ENCODE measurements at places on chromosomes 2 and 18.

DNA sequence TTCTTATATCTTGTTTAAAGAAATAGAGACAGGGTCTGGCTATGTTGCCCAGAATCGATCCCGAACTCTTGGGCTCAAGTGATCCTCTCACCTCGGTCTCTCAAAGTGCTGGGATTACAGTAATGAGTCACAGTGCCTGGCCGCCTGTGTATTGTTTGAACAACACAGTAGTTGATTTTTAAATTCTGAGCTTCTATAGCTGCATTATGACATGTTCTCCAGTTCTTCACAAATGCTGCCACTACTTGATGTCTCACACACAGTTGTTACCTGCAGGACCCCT, 7.7 kb upstream of the RHOB start:
- no peak for DNase-seq

GRCh38 chr2:100062336-100062735, 80.1 kb downstream of the AFF3 start:
- no peak for DNase-seq

- DNase-seq: no peak
Observed at GRCh38 chr18:49878567-49879270, 65.4 kb upstream of the ACAA2 start.

DNA sequence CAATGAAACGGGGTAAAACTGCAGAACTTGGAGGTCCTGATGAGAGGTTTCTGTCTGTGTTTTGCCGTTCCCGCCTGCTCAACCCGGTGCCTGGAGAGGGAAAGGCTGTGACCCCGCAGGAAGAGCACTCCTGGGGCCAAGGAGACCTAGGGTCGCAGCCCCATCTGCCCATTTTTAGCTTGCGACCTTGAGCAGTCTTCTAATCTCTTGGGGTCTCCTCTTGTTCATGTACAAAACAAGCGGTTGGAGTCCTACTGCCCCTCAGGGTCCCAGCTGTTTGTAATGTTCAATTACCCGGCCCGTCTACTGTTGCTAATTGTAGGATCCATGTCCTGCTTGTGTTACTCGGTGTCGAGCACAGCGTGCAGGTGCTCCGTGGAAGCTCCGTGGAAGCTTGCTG, 104.5 kb downstream of the PTGR3 start:
- DNase-seq: no peak

DNA sequence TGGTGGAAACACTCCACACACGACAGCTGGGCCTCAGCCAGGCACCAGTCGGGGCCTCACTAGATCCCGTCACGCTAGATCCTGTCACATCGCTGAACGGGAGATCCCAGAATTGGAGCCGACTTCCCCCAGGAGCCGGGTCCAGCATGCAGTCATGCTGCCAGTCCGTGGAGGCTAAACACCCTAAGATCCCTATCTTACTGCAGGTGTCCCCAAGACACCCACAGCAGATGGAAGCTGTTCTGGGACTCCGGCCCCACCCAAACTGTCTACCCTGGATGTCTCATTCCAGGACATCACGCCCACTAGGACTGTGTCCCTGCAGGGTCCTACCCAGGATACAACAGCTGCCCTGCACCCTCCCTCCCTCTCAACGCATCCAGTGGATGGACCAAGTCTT, 23.4 kb downstream of the ZNF516 start:
- DNase-seq: no peak

GRCh38 chr2:195836002-195836401, 179.0 kb downstream of the SLC39A10 start:
- no peak for DNase-seq

GRCh38 chr2:38146275-38146906, 70.4 kb upstream of the CYP1B1 start:
- no peak for DNase-seq

DNA sequence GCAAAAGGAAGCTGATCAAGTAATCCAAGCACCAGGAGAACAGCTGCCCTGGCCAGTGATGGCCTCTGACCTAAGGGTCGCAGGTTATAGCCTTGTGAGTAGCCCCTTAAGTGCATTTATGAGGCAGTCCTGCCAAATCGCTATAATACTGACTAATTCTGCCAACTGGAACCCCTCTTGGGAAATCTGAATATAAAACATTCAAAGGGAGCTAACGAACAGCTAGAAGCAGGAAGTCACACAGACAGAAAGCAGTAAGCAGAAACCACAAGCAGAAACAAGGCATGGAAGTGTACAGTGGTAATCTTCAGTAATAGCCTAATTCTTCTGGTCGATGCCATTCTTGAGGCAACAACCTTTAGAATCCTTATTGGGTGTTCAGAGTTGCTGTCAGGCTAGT, 521.3 kb downstream of the METTL4 start:
- no peak for DNase-seq

DNA sequence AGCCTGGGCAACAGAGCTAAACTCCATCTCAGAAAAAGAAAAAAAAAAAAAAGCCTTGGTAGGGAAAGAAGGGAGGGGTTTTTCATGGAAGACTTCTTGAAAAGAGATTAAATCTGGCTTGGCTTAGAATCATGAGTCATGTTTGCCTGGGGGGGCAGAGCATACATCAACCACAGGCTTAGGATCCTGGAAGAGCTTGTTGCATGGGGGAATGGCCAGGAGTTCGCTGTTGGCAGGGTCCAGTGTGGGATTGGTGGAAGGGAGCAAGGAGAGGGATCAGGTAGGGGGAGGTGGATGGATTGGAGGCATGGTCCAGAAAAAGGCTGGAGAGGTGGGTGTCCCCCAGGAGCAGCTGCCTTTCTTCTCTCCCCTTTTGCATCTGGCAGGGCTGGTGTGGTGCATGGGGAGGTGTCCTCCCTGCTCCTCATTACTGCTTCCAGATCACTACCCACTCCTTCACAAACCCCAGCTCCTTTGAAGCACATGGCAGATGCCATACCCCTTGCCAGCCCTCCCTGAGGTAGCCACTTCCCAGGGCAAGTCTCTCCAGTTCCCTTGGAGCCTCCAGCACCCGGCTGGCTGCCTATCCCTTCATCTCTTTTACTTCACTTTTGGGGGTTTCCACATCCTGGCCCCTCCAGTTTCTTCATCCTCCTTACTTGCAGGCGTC, 2.5 kb downstream of the ARMC9 start:
- no peak for DNase-seq

- DNase-seq: no peak
Observed at GRCh38 chr18:58484989-58485981, 143.6 kb downstream of the ALPK2 start.

DNA sequence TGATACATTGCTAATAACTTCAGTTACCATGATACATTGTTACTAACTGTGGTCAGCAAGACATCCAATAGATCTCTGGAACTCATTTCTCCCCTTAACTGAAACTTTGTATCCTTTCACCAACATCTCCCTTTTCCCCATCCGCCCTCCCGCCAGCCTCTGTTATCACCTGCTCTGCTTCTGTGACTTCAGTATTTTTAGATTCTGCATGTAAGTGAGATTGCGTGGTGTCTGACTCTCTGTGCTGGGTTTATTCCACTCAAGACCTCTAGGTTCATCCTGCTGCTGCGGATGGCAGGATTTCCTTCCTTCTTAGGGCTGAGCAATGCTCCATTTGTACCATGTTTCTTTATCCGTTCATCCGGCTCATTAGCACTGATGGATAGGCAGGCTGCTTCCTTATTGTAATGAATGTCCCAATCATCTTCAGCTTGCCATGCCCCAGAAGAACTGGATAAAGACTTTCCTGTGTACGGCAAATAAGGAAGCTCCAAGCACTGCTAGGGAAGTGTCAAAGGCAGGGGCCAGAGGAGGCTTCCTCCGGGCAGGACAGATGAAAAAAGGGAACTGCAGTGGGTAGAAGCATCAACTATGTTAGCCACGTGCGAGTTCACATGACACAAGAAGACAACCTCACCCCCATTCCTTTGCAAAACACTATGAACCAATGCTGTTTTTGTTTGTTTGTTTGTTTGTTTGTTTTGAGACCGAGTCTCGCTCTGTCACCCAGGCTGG, 113.4 kb downstream of the EIPR1 start:
- no peak for DNase-seq

DNA sequence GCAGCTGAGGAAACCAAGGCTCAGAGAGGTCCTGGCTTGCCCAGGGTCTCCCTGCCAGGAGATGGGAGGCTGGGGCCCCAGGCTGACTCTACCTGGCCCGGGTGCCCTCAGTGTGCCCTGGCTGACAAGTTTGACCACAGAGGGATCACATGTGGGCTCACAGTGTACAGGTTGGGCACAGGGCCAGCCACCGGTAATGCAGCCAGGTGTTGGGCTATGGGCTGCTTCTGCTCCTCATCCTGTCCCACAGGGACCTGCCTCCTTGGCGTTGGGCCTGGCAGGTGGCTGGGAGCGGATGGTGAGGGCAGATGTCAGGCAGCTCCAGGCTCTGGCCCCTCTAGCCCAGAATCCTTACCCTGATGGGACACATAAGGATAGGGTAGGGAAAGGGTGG, 250.5 kb downstream of the LOXHD1 start:
- no peak for DNase-seq

DNA sequence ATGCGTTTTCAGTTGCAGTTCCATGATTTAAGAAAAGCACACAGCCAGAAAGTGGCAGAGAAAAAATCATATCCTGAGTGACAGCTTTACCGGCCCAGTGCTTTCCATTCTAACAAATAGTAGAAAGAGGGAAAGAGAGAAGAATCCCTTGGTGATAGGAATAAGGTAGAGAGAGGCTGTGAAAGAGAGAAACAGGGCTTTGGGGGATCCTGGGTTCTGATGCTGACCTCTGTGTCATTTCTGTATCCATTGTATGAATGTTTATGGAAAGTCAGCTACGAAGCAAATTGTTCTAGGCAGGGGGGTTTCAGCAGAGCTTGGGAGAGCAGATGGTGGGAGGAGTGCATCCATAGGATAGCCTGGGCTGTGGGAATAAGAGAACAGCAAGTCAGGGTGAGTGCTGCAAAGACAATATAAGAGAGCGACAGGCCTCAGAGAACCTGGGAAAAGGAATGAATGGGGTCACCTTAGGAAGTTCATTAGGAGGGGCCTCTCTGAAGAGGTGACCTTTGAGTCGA, 203.4 kb upstream of the TNP1 start:
- DNase-seq: no peak

DNA sequence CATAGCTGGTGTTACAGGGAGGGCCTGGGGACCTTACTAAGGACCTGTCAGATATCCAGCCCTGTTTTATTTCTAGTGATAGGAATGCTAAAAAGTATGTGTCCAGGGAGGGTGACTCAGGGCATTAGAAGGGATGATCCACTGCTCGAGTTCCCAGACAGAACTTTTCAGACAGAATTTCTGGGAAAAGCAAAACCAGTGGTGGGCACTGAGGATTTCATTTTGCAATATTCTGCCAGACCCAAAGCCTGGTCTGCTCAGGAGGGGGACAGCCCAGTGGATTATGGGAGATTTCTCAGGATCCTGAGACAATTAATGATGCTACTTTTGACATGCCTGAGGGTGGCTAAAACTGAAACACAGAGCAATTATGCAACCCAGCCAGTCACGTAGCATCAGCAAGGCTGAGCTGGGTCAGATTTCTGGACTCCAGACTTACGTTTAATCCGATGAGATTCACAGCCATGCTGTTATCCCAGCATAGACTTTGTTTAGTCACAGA, 4.7 kb upstream of the KCNE4 start:
- DNase-seq: no peak

DNA sequence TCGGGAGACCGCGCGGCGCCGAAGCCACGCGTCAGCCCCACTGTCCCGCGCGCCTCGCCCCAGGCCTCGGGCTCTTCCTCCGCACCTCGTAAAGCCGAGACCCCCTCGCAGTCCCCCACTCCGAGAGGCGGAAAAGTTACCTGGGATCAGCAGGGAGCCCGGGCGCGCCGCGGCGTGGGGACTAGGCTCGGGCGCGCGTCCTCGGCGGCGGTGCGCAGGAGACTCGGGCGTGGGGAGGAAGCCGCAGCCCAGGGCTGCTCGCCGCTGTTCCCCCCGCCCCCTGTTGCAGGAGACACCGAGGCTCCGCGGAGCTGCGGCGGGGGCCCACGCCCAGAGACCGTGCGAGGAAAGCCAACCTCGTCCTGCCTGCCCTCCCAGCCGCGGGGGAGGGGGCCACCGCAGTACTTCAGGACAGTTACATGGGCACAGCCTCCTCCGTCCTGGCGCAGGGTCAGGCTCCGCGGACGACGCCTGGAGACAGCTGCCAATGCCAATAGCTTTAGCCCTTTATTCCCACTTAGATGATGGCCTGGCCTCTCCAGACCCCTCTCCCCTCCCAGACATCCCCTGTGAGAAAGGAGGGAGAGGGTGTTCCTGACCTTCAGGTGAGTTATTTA, at the start of gene EPB41L3:
EPB41L3 (minus strand) TSS at position 225 of the 617 bp plus-strand sequence. CDS start 54,814 bp downstream, outside the sequence.
- DNase-seq: no peak

GRCh38 chr18:9944805-9945204, 31.0 kb downstream of the VAPA start:
- DNase-seq: no peak

DNA sequence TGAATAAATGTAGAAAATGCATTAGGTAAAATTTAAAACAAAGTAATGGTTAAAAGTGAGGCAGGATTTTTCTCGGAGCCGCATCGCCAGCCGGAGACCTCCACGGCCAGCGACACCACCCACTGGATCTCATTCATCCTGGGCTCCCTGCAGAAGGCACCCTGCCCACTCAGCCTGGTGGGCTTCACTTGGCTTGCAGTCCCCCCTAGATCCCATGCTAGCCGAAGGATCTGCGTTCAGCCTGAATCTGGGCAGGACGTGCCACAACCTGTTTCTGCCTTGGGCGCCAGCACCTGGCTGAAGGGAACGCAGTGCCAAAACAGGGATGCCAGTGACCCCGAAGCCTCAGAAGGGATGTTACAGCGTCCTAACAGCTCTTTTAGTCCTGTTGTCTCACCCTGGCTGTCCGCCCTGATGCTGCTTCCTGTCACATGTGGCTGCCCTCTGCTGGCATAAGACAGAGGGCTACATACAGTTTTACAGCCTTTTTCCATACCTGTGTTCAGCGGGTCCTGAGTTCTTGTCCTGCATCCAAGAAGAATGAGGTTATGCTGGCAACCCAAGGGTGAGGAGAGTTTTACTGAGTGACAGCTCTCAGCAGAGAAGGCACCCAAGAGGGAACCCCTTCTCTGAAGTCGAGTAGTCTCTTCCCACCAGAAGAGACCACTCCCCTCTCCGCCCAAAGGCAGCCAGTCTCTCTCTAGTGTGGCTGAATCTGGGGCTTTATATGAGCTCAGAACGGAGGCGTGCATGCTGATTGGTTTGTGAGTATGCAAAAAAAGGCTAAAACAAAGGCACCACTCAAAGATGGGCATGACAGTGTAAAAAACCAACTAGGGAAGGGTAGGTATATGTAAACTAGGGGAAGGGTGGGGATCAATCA, 173.1 kb upstream of the GYPC start:
- no peak for DNase-seq

GRCh38 chr18:48481092-48481491, 57.7 kb upstream of the CTIF start:
- no peak for DNase-seq

- DNase-seq: no peak
Observed at GRCh38 chr2:240498171-240498957, 59.4 kb downstream of the ANKMY1 start.

- no peak for DNase-seq
Observed at GRCh38 chr2:41160439-41160838, 708.5 kb upstream of the SLC8A1 start.

DNA sequence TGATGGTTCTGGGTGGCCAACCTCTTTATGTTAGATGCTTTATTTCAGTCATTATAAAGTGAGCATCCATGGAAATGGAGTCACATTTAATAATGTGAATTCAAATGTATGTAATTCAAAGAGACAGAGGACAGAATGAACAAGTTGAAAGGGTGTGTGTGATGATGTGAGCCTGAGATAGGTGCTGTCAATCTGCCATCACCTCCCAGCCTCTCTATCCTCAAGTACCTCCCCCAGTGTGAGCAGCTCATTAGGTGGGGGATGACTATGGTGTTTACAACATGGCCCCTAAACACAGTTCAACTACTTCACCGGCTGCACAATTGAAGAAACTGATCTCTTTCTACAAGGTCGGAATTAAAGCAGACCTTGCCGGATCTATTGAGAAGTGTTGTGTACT, 74.7 kb upstream of the IGFBP5 start:
- no peak for DNase-seq

- DNase-seq: no peak
Observed at GRCh38 chr2:19378939-19379338, 20.5 kb upstream of the OSR1 start.

Data from activated T-cell treated with anti-CD3 and anti-CD28 coated beads, Interleukin-2, amount 50 U/mL, for 4 hours (primary cell).